Ureter (tissue), 1 donor: ENCODE measurements at places on chromosomes 12 and 14.

DNA sequence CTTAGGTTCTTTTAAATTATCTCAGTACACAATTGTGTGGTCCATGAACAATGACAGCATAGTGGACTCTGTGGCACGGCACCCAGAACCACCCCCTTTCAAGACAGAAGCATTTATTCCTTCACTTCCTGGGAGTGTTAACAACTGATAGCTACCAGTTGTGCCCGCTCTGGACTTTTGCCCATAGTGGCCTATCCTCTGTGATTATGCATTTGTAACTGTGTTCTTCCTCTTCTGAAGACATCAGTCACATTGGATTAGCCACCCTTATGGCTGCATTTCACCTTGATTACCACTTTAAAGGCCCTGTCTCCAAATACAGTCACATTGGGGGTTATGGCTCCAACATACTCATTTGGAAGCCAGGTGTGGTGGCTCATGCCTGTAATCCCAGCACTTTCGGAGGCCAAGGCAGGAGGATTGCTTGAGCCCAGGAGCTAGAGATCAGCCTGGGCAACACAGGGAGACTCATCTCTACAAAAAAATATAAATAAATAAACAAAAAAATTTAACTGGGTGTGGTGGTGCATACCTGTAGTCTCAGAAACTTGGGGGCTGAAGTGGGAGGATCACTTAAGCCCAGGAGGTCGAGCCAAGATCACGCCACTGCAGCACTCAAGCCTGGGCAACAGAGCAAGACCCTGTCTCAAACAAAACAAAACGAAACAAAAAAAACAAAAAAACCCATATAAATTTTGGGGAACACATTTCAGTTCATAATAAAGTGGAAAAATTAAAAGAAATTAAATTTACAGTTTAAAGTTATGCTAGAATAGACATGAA is 27.6 kb upstream of the PHC1 start:
- DNase-seq = no peak

DNA sequence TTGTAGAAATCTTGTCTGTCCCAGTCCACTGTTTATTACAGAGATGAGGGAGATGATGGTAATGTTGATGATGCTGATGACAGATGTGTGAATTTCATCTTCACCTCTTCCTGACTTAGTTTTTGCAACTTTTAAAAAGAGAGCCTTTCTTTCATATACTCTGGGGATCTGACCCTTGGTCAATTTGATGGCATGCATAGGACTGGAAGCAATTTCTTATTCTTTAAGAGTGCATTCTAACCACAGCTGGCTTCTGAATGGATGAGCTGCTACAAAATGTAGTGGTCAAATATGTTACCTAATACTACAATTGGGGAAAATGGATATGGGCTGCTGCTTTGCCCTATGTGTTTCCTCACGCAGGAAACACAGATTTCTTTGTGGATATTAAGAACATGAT is 80.8 kb downstream of the MYRFL start:
- no peak for DNase-seq

- DNase-seq = no peak
Measured at GRCh38 chr14:51929166-51929565, 60.2 kb upstream of the RTRAF start.

DNA sequence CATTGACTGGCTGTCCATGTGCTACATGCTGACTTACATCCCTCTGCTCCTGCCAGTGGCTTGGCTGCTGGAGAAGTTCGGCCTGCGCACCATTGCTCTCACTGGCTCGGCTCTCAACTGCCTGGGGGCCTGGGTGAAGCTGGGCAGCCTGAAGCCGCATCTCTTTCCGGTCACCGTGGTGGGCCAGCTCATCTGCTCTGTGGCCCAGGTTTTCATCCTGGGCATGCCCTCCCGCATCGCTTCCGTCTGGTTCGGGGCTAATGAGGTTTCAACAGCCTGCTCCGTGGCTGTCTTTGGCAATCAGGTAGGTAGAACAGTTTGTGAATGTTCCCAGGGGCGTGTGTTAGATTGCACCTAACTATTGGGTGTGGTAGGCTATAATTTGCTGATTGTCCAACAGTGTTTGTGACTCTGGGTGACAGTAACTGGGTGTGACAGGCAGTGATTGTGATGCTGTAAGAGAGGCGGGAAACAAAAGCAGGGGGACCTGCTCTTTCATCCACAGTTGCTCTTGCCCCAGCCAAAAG is 981 bp downstream of the FLVCR2 start:
- DNase-seq = no peak

DNA sequence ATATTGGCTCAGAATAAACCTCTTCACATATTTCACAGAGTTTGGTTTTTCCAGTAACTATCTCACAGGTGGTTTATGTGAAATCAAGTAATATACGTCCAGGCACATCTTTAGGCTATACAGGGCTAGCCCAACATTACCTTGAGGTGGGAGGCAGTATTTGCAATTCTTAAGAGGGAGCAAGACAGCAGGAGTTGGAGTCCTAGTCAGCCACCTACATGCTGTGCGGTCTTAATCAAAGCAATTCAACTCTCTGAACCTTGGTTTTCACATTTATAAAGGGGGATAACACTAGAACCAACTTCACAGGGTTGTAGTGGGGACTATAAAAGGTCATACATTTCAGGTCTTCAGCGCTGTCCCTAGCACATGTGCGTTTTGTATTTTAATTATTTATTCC is 73.5 kb upstream of the FICD start:
- DNase-seq = no peak

DNA sequence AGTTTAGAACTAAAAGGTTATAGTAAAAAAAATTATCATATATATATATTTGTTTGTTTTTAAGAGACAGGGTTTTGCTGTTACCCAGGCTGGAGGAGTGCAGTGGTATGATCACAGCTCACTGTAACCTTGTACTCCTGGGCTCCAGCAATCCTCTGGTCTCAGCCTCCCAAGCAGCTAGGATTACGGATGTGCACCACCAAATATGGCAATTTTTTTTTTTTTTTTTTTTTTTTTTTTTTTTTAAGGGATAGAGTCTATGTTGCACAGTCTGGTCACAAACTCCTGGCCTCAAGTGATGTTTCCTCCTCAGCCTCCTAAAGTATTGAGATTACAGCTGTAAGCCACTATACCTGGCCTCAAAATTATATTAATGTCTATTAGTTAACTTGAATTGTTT is 48.7 kb downstream of the PAPLN start:
- no peak for DNase-seq
